ENCODE measurements at places on chromosomes 3 and 15.

DNA sequence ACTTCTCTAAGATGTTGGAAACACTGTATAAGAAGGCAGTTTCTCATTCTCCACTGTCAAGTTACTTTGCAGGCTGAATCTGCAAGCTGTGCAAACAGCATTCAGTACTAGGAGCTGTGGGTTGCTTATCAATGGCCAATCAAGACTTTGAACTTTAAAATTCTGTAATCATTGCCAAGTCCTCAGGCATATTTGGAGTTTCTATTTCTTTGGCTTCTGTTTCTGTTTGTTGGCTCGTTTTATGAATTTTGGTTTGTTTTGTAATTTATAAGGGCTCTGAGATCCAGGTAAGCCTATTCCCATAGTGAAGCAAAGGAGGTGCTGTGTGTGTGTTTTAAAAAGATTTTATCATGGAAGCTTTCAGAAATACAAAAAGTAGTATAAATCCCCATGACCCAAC, 32.1 kb downstream of the TLNRD1 start:
- no peak for DNase-seq

- DNase-seq, result peak; percentile 16
These were observed 527 bp downstream of the B2M start for GRCh38 chr15:44711743-44712345.

- DNase-seq, result peak; percentile 28
These were observed 77.8 kb downstream of the IL20RB start for GRCh38 chr3:137035631-137036030.

DNA sequence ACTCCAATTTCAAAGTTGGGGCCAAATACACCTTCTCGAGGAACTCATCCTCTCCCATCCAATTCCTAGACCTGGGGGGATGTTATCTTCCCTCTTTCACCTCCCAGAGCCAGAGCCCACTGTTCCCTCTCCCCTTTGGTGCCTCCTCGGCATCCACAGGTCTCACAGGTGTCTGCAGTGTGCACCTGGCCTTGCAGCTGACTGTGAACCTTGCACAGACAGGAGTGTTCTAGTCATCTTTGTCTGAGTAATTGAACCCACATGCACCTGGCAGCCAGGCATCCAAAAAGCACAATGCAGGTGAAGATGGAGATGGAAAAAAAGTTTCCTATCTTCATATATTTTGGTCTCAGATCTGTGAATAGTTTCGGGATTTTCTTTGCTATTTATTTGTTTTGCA, 30.8 kb downstream of the PCOLCE2 start:
- no peak for DNase-seq

DNA sequence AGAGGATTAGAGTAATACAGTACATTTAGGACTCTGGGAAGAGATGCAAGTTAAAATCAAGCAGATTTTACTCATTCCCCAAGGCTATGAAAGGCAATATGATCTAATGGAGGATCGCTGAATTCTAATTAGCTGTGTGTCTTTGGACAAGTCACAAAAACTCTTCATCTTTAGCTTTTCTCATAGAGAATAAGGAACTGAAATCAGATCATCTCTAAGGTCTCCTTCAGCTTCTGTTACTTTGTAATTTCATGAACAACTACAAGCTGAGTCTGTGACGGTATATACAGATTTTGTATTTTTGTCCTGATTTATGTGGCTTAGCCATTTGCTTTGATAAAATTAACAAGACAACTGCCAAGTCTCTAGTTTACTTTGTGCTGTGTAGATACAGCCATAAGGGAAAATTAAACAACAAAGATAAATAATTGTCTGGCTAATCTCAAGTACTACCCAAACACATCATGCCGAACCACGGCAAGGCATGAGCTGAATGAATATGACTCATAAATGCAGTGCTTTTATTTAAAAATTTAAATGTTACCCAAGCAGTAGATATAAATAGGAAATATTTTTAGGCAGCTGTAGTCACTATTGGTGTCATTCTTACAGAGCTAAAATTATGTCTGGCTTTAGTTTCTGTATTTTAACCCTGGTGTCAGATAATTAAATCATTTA, 81.5 kb downstream of the GAP43 start:
- no peak for DNase-seq

DNA sequence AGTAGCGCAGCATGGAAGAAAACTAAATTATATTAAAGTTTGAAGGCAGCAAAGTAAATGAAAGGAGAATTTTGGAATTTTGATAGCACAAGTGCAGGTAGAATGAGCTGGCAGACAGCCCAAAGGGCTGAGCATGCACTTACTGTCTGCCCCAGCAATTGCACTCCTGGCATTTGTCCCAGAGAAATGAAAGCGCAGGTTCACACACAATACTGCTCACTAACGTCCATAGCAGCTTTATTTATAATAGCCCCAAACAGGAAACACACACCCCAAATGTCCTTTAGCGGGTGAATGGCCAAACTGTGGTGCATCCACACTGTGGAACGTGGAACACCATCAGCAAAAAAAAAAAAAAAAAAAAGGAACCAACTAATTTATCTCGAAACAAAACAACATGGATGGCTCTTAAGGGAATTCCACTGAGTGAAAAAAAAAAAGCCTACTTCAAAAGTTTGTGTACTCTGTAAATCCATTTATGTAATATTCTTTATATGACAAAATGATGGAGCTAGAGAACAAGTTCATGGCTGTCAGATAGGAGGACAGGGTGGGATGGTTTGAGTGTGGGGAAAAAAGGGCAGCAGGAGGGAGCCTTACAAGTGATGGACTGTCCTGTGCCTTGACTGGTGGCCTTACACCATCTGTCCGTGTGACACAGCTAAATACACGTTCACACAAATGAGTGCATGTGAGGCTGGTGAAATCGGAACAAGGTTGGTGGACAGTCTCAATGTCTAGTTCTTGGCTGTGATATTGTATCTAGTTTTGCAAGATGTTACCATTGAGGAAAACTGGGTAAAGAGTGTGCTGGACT, 6.0 kb upstream of the TM2D3 start:
- DNase-seq, result no peak

- DNase-seq, result no peak
These were observed 55.6 kb downstream of the CYP11A1 start for GRCh38 chr15:74311734-74312444.

GRCh38 chr15:97087006-97087741, 756.7 kb downstream of the NR2F2 start:
- no peak for DNase-seq

DNA sequence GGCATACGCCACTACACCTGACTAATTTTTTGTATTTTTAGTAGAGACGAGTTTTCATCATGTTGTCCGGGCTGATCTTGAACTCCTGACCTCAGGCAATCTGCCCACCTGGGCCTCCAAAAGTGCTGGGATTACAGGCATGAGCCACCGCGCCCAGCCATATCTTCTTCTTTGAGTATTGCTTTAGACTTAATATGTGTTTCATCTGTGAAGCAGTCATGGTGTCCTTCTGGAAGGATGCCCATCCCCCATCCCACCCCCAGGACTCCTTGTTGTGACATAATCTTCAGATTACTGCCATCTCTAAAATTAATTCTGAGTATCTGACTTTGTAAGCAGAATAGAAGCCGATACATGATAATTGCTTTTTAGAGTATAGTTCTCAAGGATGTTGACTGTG, 57.7 kb downstream of the KLHL25 start:
- no peak for DNase-seq

DNA sequence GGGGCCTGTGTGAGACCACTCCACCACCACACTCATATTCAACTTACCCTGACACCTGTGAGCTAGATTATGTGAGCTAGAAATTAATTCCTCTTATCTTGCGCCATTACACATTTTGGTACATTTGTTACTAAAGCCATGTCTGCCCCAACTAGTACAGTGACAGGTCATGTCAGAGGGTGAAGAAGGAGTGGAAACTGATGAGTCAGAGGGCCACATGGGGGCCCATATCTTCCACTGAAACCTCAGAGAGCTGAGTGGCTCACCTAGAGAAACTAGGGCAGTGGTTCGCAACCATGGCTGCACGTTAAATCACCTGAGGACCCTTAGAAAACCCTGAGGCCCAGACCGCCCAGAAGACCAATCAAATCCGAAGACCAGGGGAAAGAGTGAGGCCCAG, 15.7 kb upstream of the MEF2A start:
- no peak for DNase-seq

DNA sequence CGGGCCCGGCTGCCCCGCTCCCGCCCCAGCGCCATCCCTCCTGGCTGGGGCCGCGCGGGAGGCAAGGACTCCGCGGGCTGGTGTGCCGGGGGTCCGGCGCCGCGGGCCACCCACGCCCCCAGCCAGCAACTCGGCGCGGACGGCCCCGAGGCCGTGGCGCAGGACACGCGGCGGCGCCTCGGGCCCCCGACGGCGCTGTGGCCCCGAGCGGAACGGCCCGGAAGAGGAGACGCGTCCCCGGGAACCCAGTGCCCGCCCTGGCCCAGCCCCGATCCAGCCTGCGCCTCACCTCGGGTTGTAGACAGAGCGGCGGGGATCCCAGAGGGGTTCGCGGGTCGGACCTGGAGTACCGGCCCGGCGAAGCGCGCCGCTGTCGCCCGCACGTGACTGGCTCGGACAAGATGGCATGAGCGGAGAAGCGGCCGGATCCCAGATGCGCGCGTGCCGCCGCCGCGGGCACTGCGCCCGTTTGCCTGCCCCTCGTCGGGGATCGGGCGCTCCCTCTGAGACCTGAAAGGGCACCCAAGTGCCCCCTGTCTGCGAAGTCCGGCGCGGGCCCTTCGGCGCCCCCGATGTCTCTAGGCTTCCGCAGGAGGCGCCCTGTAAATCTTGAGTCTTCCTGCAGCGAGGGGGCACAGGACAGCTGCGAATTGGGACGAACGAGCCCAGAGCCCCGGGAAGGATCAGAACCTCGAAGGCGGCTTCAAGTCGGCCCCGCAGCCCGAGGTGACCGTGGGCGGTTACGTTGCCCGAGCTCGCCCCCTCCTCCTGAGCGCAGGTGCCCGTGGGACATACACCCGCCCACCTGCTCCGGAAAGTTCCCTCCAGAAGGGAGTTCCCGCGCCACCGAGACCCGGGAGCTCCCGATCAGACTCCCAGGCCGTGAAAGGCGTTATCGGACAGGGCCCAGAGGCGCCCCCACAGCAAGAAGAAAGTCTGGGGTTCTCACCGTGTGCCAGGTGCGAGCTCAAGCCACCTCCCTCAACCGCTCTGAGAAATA, 598 bp upstream of the SFMBT1 start:
- DNase-seq, result peak; percentile 71

DNA sequence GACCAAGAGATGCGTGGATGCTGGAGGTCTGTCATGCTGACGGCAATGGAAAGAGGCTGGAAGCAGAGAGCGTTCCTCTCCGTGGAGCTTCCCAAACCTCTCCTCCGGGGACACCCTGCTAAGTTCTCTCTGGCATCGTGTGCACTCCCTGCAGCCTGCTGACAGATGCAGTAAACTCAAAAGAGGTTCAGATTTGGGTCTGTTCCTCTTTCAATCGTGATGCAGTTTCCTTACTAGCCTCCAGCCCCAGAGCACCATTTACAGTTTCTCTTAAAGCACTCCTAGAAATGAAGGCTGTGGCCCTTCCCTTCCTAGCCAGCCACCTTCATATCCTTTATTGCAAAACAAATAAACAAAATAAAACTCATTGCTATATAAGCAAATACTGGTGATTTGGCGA, 47.3 kb upstream of the LRRC58 start:
- DNase-seq, result no peak

DNA sequence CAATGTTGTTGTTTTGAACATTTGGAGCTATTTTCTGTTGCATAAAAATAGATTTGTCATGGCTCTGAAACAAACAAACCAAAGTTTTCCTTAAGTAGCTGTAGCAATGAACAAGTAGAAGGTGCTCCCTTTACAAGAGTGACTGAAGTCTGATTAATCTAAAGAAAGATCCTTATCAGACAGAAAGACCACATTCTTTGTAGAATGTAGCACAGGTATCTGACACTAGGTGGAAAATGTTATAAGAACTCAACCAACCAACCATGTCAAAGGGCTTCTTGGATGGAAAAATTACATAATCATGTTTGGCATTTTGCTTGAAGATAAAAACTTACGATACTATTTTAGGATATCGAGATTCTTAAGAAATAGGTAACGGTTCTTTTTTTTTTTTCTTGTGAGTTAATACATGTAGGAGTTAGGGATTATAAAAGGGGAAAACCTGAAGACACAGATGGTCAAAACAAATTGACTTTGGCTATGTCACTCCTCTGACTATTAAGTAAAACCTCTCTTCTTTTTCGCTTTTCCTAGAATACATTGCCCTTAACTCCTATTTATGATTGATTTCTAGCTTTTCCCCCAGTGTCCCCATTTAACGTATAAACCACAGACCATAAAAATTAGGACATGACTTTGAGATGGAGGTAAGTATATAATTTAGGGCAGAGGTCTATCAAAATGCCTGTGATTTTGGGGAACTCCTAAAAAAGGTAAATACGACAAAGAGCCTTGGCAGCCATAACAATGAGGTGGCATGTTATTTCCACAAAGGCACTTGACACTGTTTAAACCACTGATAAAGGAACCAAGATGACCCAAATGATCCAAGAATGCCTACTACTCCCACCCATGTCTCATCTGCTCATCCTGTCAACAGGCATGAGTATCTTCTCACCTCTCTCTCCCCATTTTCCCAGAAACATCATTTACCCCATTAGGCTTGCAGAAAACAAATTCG, 72.0 kb downstream of the CCR4 start:
- no peak for DNase-seq

- no peak for DNase-seq
These were observed 85.1 kb downstream of the AP4E1 start for GRCh38 chr15:50993598-50993997.

DNA sequence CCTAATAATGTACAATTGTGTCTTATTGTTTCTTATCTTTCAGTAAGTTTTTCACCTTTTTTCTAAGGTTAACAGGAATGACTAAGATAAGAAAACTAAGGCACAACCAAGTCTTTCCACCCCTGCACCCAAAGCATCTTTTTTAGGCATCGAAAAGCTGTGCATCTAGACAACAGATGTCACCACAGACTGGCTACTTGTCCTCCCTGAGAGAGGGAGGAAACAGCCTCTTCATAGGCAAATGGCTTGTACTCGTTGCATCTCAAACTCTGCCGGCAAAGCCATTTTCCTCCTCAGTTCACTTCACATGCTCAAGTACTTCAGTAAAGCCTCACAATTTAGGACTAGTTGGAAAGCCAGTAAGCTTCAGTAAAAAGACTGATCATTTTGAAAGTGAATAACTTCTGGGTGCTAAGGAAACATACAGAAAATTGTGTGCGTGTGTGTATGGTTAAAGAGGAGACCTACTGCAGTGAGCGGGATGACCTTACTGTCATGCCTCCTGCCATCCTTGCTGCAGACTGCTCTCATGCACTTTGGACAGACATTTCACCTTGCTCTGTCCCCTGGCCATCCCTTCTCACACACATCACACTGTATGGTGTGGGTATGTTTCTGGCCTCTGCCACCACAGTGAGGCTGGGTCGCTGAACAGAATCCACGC, 36.5 kb upstream of the HACD2 start:
- no peak for DNase-seq

GRCh38 chr3:55910543-55910942, 423.4 kb upstream of the WNT5A start:
- DNase-seq, result no peak

DNA sequence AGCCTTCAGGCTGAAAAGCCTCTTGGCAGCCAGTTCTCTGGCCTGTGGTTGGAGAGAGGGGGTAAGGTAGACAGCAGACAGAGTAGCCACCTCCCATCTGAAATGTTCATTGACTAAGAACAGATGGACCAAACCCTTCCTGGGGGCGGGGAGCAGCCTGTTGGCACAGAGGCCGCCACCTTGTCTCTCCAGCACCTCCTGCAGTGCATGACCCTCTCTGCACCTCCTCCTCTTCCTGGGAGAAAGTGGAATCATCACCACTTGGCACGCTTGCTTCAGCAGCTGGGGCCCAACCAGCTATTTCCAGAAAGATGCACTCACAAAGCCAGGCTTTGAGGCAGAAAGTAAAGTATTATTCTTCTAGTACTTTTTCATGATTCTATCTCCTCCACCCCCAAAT, 313.4 kb upstream of the CHRM5 start:
- DNase-seq, result no peak
